ENCODE measurements at places on chromosomes 7 and 10. TPM values are rescaled to one million over a fixed set of nuclear protein-coding genes. Genes with fewer than 3 reads are reported as not detected.

TDRD1 gene
- total RNA-seq, result 2.7 TPM

MYOF gene
- total RNA-seq, result 21.0 TPM

MEIG1 gene
- not detected for total RNA-seq

CBLL1 gene
- 24.8 TPM for total RNA-seq

FOXP2 gene
- total RNA-seq, result 1.2 TPM

OR2A5 gene
- not detected for total RNA-seq

EBLN1 gene
- not detected for total RNA-seq

ACSM6 gene
- total RNA-seq, result not detected

GPR15LG gene
- total RNA-seq, result not detected

MRLN gene
- total RNA-seq, result not detected

CTAGE8 gene
- total RNA-seq, result not detected

MACC1 gene
- total RNA-seq, result 0.05 TPM

CLRN3 gene
- total RNA-seq, result not detected

GRM3 gene
- total RNA-seq, result not detected

DDX21 gene
- total RNA-seq, result 20.0 TPM

SKIDA1 gene
- total RNA-seq, result 3.6 TPM

PIK3AP1 gene
- 7.5 TPM for total RNA-seq

PRSS2 gene
- total RNA-seq, result not detected

ABCB1 gene
- 4.8 TPM for total RNA-seq

CUBN gene
- total RNA-seq, result 0.77 TPM

NPY gene
- total RNA-seq, result not detected

ERV3-1 gene
- 5.8 TPM for total RNA-seq

TACC2 gene
- 377 TPM for total RNA-seq

ABHD11 gene
- total RNA-seq, result 24.0 TPM

HMX2 gene
- not detected for total RNA-seq

SYT15 gene
- 3.6 TPM for total RNA-seq

SCART1 gene
- 0.45 TPM for total RNA-seq

ZNF438 gene
- 13.9 TPM for total RNA-seq

IFIT2 gene
- 7.0 TPM for total RNA-seq

ETV1 gene
- total RNA-seq, result 29.8 TPM

CDC123 gene
- 54.8 TPM for total RNA-seq

RNF148 gene
- total RNA-seq, result 0.22 TPM

TMEM184A gene
- total RNA-seq, result 0.22 TPM

VPS37D gene
- total RNA-seq, result 3.3 TPM

ADARB2 gene
- 0.22 TPM for total RNA-seq

UNCX gene
- not detected for total RNA-seq

ADAP1 gene
- 10.2 TPM for total RNA-seq

PPP1R9A gene
- 26.0 TPM for total RNA-seq

FGFBP3 gene
- total RNA-seq, result 0.27 TPM

KCND2 gene
- total RNA-seq, result 0.07 TPM

SPDYE3 gene
- not detected for total RNA-seq

MYO1G gene
- total RNA-seq, result 1.3 TPM

PLAC9 gene
- 23.2 TPM for total RNA-seq
